ENCODE measurements at places on chromosomes 2 and 18.

DNA sequence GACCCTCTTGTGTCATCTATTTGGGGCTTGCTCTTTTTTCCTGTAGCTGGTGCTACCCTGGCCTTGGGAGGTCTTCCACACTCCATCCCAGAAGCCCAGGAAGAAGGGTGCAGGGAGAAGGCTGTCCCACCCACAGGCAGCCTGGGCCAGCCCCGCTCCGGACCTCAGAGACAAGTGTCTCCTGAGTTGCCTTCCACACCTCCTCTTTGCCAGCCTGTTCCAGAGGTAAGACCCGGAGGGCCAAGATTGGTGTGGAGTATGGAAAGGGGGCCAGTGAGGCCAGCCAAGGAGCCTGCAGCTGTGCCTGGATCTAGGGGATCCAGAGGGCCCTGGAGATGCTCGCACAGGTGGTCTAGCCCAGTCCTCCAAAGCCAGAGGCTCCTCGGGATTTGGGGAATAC lies 40.5 kb downstream of the ST8SIA5 start:
- DNase-seq = no peak

- no peak for DNase-seq
Measured at GRCh38 chr2:69565431-69565839, 78.1 kb downstream of the AAK1 start.

- DNase-seq = no peak
Measured at GRCh38 chr2:216777637-216778273, 82.1 kb downstream of the TNP1 start.

DNA sequence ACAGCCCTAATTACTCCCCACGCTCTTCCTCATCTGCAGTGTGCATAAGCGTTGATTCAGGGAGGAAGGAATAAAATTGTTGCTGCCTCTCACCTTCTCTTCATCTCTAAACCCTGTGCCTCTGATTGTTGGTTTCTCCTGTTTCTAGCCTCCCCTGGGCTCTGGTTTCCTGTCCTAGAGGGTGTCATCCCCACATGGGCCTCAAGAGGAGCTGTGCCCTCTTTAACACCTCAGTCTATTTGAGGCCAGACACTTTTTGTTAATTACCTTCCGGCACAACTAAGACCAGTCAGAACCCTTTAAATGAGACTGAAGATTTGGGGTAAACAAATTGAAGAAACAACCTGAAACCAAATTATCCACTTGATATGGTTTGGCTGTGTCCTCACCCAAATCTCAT lies 9.7 kb downstream of the CTAGE1 start:
- no peak for DNase-seq

GRCh38 chr2:40213071-40213470 lies 238.8 kb downstream of the SLC8A1 start:
- no peak for DNase-seq

GRCh38 chr2:9248363-9248762 lies 41.8 kb downstream of the ASAP2 start:
- DNase-seq = no peak

GRCh38 chr2:48450256-48450655 lies 79.7 kb upstream of the STON1 start:
- no peak for DNase-seq

DNA sequence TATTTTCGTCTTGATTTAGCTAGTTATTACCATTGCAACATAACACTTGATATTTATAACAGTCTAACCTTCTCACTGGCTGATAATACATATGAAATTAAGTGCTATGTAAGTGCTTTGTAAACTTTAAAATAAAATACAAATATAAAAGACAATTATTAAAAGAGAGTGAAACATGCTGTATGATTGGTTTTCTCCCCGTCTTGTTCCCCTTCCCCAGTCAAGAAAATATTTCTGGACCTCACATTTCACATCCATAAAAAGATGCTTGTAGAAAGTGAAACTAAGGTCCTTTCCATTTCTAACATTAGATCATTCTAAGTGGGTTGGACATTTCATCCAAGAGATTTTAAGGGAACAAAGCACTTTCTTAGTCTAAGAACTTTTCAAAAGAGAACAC lies 310.2 kb upstream of the LRATD1 start:
- no peak for DNase-seq

- DNase-seq = no peak
Measured at GRCh38 chr2:235576337-235576910, 82.6 kb downstream of the AGAP1 start.

- no peak for DNase-seq
Measured at GRCh38 chr2:147663962-147664361, 180.9 kb upstream of the ACVR2A start.

DNA sequence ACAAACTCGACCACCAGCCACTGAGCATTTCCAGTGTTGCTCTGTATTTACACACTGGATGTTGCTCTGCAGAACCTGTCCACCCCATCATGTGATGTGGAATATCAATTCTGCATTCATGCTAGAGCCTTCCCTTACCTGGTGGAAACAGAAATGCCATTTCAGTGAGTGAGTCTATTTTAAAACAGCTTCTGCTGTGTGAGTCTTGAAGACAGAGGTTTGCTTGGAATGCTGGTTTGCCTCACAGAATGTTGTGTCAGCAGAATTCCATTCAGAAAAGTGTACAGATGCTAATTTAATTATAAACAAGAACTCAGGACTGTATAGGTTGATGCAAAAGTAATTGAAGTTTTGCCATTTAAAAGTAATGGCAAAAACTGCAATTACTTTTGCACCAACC lies 118.3 kb downstream of the MAP3K20 start:
- no peak for DNase-seq

DNA sequence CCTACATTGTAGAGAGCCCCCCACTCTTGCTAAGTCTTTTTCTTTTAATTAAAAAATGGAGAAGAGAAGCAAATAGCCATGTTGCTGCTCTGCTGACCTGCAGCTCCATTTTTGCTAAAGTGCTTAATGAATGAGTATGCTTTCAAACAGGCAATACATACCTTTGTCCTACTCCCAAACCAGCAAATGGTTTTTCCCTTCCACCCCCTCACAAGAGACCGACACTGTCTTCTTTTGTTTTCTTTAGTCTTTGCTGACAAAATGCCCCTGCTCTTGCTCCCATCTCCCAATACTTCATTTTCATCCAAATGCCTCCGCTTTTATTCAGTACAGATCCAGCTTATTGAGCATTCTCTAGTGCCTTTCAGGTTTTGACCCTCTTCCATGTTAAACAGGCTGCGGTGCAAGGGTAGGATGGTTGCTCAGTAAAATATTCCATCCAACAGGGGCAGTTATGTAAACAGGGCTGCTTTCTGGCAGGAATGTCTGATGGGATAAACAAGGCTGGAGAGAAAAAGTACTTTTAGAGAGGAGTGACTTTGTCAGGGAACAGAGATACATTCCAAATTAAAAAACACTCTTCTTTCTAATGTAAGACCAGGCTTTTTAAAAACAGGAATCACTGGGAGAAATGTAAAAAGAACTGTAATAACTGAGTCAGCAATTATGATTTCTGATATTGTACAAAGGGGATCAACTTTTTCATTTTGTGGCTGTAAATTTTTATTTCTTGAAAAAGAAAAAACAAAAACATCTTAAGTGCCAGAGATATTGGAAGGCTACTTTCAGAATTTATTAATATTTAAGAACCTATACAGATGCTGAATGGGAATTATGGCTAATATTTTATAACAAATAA lies 136.8 kb downstream of the MEP1B start:
- no peak for DNase-seq

GRCh38 chr2:31666878-31667277 lies 86.1 kb upstream of the SRD5A2 start:
- no peak for DNase-seq

GRCh38 chr2:126644630-126645191 lies 11.2 kb upstream of the GYPC start:
- DNase-seq = no peak

DNA sequence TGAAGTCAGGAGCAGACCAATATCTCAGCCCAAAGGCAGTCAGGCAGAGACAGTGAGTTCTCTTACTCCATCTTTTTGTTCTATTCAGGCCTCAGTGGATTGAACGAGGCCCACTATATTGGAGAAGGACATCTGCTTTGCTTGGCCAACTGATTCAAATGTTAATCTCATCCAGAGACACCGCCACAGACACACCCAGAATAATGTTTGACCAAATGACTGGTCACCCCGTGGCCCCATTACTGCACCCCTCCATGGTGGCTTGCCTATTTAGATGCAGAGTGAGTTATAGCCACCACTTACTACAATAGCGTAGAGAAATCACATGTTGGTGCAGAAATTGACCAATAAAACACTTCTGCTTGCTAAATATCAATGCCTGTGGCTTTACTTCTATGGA lies 88.1 kb downstream of the HRH4 start:
- no peak for DNase-seq

GRCh38 chr2:159516241-159516758 lies 100.0 kb downstream of the BAZ2B start:
- DNase-seq = peak; percentile 38

- DNase-seq = no peak
Measured at GRCh38 chr2:103781313-103781712, 1019.5 kb downstream of the TMEM182 start.

DNA sequence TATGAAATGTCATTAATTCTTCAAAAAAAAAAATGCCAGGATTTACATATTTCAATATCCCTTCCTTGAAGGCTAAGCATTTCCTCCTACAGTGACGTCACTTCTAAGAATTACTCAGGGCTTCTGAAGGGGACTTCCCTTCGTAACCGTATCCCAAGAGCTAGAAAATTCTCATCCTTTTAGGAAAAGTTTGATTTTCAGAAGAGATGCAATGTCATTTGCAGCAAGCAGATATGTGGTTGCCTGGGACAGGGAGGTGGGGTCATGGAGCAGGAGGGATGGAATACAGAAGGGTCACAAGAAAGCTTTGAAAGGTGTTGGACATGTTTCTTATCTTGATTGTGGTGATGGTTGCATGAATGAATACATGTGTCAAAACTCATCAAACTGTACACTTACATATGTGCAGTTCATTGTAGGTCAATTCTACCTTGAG lies 97.0 kb upstream of the ATL2 start:
- DNase-seq = no peak

DNA sequence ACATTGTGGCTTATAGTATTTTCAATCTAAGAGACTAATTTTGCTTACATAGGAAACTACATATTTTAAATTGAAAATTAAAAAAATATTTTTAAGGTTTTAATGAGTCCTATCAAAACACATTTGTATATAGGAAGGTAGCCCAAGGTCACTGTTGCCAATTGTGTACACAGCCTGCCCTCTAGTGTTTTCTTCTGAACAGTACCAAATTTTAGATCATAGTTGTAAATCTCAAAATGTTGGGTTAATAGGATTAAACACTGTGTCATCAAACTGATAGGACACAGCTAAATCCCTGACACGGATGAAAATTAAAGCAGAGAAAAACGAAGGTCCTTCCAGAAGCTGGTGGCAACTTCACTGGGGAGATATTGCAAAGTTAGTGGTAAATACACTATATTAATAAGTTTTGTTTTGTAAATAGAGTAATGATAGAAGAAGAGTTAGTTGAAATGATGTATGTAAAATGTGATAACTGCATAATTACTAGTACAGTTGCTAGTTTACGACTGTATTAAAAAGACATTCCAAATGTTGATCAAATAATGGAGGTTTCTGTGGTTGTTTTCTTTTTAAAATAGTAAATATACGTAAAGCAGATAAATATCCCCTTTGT lies 19.7 kb downstream of the CLUL1 start:
- DNase-seq = no peak

DNA sequence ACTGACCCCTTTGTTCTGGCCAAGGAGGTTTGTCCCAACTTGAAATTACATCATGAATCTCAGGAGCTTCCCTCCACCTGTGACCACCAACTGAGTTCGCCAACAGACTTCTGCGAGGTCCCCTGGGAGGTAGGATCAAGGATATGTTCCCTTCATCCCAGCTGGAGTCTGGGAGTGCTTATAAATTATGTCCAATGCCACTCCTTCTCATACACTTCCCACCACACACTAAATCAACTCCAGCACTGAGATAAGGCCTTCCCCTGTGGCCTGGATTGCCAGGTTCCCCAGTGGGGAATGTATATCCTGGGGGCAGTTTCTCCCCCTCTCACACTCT lies 99.2 kb downstream of the RND3 start:
- DNase-seq = no peak

All from right renal pelvis (tissue), 4 donors.